NCI-H1105 treated with DMSO at 0.1 percent for 48 hours (cell line): ENCODE measurements at places on chromosomes 12 and 14.

GRCh38 chr12:89414851-89415250 lies 62.5 kb upstream of the DUSP6 start:
- DNase-seq, result no peak

DNA sequence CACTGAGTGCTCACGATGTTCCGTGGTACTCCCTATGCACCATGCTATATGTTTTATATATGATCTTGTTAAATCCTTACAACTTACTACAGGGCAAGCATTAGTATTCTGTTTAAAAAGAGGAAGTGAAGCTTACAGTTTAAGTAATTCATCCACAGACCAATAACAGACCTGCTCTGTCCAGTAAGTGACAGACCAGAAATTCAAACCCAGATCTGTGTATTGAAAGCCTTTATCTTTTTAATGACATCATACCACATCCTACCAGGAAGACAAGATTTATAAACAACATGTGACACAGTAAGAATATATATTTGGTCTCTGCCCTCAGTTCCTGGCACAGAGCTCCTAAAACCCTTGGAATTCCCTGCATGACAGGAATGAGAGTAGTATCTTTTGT lies 206.5 kb downstream of the STXBP6 start:
- DNase-seq, result no peak

DNA sequence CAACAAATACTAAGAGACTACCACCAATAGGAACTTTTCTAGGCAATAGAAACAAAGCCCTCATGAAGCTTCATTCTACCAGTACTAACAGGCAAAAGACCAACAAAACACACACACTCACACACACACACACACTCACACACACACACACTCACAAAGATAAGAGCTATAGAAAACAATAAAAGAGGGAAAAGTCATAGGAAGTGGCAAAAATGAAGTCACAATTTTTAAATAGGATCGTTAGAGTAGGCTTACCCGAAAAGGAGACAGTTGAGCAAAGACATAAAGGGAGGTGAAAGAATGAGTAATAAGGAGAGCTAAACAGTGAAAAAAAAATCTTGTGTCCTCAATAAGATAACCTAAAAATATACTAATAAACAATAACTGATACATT lies 66.5 kb downstream of the C2CD5 start:
- no peak for DNase-seq

- DNase-seq, result no peak
These were observed 420.3 kb downstream of the CCDC91 start for GRCh38 chr12:28610401-28611114.

DNA sequence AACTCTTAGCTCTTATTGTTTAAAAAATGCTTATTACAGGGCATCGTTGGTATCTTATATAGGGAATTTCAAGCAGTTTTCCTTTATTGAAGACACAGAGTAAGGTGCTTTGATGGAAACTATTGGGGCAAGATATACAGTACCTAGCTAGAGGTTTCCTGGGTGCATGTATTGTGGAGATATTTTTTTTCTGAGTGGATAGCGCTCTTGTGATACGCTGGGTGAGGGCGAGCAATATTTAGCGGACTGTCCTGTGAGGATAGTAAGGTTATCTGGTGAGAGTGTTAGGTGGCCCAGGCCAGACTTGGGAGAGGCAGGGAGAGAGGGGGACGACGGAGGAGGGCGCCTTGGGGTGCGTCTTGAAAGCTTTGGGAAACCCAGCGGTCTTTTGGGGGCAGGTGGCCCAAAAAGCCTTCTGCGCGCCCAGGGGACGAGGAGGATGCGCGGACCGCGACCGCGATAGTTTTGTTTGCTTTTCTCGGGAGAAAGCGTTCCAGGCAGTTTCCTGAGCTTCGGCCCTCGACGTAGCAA lies 596 bp upstream of the BICD1 start:
- DNase-seq, result no peak

GRCh38 chr14:51545396-51545795 lies 106.3 kb upstream of the FRMD6 start:
- no peak for DNase-seq

GRCh38 chr12:113804961-113805600 lies 161.0 kb downstream of the RBM19 start:
- no peak for DNase-seq

- DNase-seq, result peak; percentile 83
These were observed 25.9 kb downstream of the CD9 start for GRCh38 chr12:6226002-6226678.

- DNase-seq, result peak; percentile 75
These were observed 79.5 kb upstream of the MIS18BP1 start for GRCh38 chr14:45332360-45332988.

- no peak for DNase-seq
These were observed 2.3 kb upstream of the PRPH start for GRCh38 chr12:49292729-49293055.

- DNase-seq, result no peak
These were observed 230.5 kb upstream of the KITLG start for GRCh38 chr12:88810806-88811205.
